ENCODE measurements at places on chromosomes 2 and 18. TPM values are rescaled to one million over a fixed set of nuclear protein-coding genes. Genes with fewer than 3 reads are reported as not detected.

DNA sequence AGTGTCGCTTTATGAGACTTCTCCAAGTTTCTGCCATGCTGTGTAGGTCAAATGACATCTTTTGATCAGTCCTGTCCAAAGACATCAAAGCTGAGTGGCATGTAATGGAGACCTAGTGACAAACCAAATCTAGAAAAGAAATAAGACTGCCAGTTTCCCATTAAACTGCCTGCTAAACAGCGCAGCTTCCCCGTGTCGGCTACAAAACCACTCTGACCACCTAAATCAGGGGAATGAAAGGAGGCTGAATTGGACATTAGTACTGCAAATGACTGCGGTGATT, 57.7 kb downstream of the TSHZ1 start:
- DNase-seq: no peak

DNA sequence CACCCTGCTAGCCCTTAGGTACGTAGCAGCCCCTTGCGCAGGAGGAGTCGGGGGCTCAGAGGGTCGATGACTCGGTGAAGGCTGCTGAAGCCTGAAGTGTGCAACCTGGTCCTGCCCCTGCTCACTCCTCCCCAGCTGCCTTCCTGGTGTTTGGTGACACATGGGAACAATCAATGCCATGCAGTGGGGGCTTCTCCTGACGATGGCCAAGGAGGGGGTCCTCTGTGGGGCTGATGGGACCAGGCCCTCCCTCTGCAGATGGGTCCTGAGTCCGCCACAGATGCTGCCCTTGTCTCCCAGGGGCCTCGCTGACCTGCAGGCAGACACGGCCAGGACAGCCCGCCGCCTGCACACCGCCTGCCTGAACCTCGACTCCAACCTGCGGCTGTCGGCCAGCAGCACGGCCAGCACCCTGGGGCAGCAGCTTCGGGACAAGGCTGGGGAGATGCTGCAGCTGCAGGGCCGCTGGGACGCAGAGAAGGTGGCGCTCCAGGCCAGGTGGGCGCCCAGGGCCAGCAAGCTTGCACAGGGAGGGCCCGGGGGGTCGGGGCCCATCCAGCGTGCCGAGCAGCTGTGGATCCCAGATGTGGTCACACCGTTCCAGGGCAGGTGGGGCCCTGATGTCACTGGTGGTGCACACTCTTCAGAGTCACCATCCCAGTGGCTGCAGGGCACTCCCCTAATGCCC, 24.6 kb downstream of the CROCC2 start:
- peak; percentile 30 for DNase-seq

DNA sequence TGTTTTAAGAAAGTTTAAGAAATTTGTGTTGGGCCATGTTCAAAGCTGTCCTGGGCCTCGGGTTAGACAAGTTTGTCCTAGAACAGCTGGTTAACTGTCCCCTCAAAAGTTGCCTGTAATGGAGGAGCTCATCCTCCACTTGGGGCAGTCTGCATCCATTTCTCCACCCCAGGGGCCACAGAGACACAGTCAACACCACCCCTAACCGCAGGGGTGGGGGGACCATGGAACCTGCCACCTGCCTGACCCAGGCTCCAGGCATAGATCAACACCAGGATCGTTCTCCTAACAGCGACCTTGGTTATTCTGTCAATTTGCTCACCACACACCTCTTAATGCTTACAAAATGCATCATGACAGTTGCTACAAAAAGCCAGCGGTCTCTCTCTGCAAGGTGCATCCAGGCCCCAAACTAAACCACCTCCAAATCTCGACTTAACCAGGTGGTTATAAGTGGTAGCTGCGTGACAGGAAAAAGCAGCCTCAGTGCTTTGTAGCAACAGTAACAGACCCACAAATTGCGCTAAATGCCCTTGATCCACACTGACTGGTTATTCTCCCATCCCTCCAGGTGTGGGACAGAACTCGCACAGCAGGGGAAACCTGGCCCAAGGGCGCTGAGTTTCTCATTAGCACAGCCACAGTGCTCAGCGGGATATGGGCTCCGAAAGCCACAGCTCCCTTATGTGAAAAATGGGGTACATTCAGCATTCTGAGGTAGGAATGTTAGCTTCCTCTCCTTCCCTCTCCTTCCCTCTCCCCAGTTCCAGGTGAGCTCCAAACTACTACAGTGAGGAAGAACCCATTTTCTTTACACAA, 48.0 kb downstream of the HDLBP start:
- DNase-seq: no peak

DNA sequence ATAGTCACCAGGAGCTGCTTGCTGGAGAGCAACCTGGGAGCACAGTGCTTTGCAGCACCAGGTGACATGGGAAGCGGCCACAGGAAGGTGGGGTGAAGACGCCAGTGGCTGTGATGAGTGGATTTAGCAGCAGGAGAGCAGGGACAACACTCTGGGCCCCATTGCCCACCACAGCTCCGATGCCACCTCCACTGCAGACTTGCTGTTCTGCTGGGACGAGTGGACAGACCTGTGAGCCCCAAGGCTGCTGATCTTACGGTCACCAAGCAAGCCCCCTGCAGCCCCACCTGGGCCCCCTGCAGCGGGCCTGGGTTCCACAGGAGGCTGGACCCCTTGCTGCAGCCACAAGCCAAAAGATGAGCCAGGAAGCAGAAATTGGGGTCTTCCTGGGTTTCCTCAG, 73.7 kb downstream of the CTIF start:
- no peak for DNase-seq

SCN9A gene
- 10.1 TPM for total RNA-seq

DNAJC5G gene
- total RNA-seq: not detected
